ENCODE measurements at places on chromosomes 7 and 10.

DNA sequence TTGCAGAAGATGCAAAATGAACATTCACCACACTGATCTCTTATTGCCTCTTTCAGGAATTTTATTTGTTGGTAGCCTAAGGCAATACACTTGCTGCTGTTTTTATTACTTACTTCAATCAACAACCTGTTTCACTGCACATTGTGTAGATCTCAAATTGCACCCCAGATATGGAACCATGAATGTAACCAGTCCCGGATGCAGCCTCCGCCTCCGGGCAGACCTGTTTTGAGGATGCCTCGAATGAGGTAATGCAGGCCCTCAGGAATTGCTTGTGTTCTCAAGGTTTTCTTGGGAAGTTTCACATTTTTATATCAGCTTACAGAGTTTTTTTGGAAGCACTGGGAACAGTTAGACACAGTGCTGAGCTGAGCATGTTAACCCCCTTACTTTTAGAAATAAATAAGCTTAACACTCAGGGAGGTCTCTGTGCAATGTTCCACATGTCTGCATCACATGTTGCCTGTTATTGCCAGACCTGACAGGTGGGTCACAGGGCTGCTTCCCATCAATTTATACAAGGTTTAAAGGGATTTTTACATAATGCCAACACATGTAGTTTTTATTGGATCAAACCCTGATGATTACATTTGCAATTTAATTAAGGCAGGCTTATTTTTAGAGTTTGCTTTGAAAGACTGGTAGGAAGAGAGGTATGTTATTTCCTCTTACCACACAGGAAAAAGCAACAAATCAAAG lies 193.1 kb upstream of the POM121L12 start:
- H3K27ac ChIP-seq, result no peak overlapping the region
- no peaks in the 10 kb centered on the region for H3K4me1 ChIP-seq
- no peaks in the 10 kb centered on the region for H3K36me3 ChIP-seq
- no peak for DNase-seq

GRCh38 chr10:82228701-82229100 lies 353.7 kb downstream of the NRG3 start:
- no peaks in the 10 kb centered on the region for H3K36me3 ChIP-seq
- no peaks in the 10 kb centered on the region for H3K27me3 ChIP-seq
- no peak for DNase-seq
- H3K27ac ChIP-seq, result no peak overlapping the region
- no peak overlapping the region for H3K4me3 ChIP-seq

DNA sequence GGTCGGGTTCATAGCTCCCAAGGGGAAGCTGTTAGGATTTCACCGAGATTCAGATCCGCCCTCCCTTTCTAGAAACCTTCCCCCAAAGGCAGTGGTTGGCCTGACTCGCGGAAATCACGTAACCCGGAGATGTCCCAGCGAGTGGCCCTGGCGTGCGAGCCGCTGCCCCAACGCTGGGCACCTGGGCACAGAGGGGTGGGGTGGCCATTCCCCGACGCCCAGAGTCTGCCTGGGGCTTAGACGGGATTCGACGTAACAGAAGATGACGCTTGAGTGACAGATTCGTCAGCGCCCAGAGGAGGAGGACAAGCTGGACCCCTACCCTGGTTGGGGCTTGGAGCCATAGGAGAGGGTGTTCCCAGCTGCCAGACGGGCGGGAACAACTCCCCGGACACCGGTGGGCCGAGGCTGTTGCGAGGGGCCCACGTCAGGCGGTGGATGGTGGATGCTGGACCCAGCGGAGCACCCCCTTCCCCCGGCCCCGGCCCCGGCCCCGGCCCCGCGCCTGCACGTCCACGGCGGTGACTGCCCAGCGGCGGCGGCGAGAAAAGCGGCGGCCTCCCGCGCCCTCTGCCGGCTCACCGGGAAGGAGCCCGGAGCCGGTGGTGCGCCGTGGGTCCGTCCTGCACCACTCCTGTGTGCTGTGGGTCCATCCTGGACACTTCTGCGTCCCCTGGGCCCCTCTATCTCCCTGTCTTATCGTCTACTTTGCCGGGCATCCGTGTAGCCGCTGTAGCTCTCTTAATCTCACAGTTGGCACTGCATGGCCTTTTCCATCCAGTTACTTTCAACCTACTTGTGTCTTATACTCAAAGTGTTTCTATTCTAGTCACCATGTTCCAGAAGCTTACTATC lies 35.4 kb upstream of the KNDC1 start:
- no peaks in the 10 kb centered on the region for H3K27me3 ChIP-seq
- H3K4me1 ChIP-seq, result no peaks in the 10 kb centered on the region
- H3K36me3 ChIP-seq, result no peaks in the 10 kb centered on the region
- no peak overlapping the region for H3K4me3 ChIP-seq
- H3K27ac ChIP-seq, result no peak overlapping the region

DNA sequence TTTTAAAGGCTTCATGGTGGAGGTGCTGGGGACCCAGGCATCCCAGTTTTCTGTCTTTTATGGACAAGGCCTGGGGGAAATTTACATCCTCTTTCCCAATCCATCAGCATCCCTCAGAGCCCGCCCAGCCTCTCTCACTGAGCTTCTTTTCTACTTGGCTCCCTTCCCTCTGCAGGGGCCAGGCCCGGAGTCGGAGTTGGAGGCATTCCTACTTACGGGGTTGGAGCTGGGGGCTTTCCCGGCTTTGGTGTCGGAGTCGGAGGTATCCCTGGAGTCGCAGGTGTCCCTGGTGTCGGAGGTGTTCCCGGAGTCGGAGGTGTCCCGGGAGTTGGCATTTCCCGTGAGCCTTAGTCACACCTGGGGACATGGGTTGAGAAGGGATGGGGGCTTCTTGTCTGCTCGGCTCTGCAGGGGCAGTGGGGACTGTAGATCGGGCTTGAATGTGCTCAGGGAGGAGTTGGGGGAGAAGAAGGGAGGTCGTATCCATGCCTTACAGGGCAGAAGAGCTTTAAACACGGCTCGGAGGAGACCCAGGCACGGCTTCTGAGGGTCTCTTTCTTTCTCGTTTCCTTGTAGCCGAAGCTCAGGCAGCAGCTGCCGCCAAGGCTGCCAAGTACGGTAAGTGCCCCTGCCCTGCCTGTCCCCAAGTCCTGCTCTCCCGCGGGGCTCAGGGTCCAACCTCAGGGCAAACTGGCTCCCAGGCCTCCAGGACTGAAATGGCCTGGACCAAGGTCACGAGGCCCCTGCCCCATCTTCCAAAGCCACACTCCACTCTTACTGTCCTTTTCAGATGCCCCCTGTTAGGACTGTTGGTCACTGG lies 27.3 kb upstream of the LIMK1 start:
- H3K4me1 ChIP-seq, result peaks cover 18% of the 10 kb centered on the region
- no peak overlapping the region for H3K4me3 ChIP-seq
- DNase-seq, result no peak
- H3K27me3 ChIP-seq, result peaks cover 36% of the 10 kb centered on the region

DNA sequence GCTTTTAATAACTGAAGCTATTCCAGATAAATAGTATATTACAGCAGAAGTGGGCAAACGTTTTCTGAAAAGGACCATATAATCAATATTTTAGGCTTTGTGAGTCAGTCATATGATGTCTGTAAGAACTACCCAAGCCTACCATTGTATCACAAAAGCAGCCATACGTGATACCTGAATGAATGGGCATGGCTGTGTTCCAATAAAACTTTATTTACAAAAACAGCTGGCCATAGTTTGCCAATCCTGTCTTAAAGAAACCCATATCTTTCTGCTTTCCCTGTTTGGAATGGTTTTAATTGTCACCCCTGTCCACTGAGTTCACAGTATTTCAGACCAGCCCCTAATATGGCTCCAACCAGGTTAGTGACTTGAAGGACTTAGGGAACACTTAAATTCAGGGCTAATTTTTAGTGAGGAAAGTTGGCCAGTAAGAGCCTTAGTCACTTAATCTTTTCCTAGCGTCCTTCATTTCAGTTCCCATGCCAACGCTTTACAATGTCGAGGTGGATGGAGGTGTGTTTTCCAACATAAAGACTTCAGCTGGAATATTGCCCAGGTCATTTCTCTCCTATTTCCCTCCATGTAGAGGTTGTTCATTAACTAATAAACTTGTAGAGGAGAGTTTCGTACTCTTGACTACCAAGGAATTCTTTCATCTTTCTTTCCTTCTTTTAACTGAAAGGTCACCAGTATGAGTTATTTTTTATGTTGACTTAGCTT lies 184.5 kb downstream of the TRIL start:
- no peaks in the 10 kb centered on the region for H3K4me1 ChIP-seq
- H3K4me3 ChIP-seq, result no peak overlapping the region
- no peaks in the 10 kb centered on the region for H3K27me3 ChIP-seq
- DNase-seq, result no peak
- no peak overlapping the region for H3K27ac ChIP-seq

DNA sequence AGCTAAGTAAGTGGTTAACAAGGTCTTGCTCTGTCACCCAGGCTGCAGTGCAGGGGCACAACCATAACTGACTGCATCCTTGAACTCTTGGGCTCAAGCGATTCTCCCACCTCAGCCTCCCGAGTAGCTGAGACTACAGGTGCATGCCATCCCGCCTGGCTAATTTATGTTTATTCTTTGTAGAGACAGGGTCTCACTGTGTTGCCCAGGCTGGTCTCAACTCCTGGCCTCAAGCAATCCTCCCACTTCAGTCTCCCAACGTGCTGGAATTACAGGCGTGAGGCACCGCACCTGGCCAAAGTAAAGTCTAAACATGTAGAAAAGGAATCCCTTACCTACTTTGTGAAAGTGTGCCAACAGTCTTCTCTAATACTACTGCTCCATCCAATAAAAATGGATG lies 17.9 kb downstream of the PARD3 start:
- no peak for DNase-seq
- H3K4me1 ChIP-seq, result peaks cover 4% of the 10 kb centered on the region
- H3K27ac ChIP-seq, result no peak overlapping the region
- no peak overlapping the region for H3K4me3 ChIP-seq

DNA sequence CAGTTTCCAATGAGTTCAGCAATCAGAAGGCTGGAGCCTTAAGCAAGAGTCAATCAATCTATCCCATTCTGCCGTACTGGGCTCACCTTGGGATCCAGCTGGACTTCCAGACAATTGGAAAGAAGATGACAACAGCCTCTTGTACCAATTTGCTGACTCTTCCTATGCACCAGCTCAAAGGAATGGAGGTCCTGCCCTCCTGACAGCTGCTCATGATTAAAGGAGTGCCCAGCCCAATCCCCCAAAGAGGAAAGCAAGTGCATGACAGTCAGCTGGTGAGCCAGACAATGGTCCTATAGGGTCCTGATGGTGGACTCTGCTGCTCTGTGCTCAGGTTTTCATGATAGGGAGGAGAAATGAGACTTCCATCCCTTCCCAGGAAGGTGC lies 25.1 kb downstream of the VSTM4 start:
- DNase-seq, result no peak
- H3K4me3 ChIP-seq, result no peak overlapping the region
- H3K4me1 ChIP-seq, result no peaks in the 10 kb centered on the region
- H3K27ac ChIP-seq, result no peak overlapping the region
- H3K36me3 ChIP-seq, result no peaks in the 10 kb centered on the region

DNA sequence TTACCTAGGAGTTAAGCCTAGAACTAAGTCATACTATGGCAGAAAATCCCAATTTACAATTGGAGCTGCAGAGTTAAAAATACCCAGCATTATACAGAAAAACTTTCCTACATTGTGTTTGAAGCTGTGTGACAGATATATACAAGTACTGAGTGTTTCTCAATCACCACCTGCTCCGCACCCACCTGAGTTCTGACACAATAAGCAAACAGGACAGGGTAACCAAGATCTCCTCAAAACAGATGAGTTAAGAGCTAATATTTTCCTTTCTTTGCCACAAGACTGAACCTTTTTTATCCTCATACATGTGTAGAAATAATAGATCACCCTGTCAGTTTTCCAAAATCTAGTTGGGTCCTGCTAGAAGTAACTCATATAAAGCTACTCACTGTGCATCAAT lies 186.3 kb downstream of the DOCK4 start:
- no peaks in the 10 kb centered on the region for H3K36me3 ChIP-seq
- H3K27me3 ChIP-seq, result peaks cover 8% of the 10 kb centered on the region
- no peaks in the 10 kb centered on the region for H3K4me1 ChIP-seq
- no peak overlapping the region for H3K27ac ChIP-seq

- H3K27me3 ChIP-seq, result peaks cover 15% of the 10 kb centered on the region
- H3K4me3 ChIP-seq, result no peak overlapping the region
- no peak overlapping the region for H3K27ac ChIP-seq
- H3K4me1 ChIP-seq, result no peaks in the 10 kb centered on the region
- DNase-seq, result no peak
Measured at GRCh38 chr10:18497806-18498369, 153.5 kb downstream of the NSUN6 start.

DNA sequence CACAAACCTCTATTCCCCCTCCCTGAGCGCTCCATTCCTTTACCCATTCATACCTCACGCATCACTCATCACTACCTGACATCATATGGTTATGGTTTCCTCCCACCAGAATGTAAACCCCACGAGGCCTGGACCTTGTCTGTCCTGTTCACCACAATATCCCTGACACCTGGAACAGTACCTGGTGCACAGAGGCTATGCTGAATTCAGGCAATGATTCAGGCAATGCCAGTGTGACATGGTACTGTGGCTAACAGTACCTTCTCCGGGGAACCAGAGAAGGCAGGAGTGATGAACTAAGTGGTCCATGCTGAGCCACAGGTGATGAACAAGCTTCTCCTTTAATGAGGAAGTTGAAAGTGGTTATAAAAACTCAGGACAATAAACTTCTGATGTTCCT lies 202.5 kb upstream of the PLXNA4 start:
- peaks cover 13% of the 10 kb centered on the region for H3K27me3 ChIP-seq
- no peak overlapping the region for H3K27ac ChIP-seq

- no peak overlapping the region for H3K4me3 ChIP-seq
- no peak overlapping the region for H3K27ac ChIP-seq
- no peaks in the 10 kb centered on the region for H3K4me1 ChIP-seq
- H3K27me3 ChIP-seq, result peaks cover 67% of the 10 kb centered on the region
- H3K36me3 ChIP-seq, result no peaks in the 10 kb centered on the region
Measured at GRCh38 chr7:156128496-156128895, 316.2 kb upstream of the SHH start.

DNA sequence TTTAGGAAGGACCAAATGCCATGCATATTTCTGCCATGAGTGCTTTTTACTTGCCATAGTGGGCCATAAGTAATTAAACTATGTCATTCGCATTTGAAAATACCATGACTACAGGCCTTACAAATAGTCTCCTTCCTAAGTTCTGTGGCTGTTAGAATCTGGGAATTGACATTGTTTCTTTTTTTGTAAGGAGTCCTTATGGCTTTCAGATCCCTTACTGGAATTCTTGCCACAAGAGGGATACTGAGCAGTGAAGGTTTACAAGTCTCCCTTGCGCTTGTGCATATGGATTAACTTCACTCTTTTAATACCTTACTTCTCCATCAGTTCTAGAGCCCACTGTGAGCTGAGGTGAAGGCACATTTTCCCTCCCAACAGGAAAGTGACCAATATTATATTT lies 166.0 kb downstream of the NRG3 start:
- no peaks in the 10 kb centered on the region for H3K36me3 ChIP-seq
- no peak overlapping the region for H3K4me3 ChIP-seq
- no peaks in the 10 kb centered on the region for H3K27me3 ChIP-seq
- DNase-seq, result no peak

DNA sequence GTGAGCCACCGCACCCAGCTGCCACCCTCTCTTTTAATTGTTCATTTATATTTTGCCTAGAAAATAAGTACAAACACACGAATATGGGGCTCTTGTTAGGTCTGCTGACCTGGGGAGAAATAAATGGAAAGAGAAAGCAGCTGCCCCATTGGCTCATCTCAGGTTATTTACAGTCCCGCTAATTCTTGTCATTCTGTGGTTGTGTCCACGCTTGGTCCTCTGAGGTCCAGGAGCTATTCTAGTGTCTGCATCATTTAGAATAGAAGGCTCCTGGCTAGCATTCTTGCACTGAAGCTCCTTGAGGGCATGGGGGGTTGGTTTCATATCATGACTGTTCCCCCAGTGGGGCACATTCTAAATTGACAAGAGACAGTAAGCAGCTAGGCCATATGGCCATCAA lies 128.5 kb downstream of the TACC2 start:
- DNase-seq, result no peak
- H3K36me3 ChIP-seq, result no peaks in the 10 kb centered on the region
- H3K4me1 ChIP-seq, result peaks cover 13% of the 10 kb centered on the region
- peaks cover 8% of the 10 kb centered on the region for H3K27me3 ChIP-seq
- H3K27ac ChIP-seq, result no peak overlapping the region
- H3K4me3 ChIP-seq, result no peak overlapping the region
